ENCODE measurements at places on chromosomes 6 and 20.

GRCh38 chr6:142803032-142803431, 141.9 kb downstream of the HIVEP2 start:
- DNase-seq = no peak

DNA sequence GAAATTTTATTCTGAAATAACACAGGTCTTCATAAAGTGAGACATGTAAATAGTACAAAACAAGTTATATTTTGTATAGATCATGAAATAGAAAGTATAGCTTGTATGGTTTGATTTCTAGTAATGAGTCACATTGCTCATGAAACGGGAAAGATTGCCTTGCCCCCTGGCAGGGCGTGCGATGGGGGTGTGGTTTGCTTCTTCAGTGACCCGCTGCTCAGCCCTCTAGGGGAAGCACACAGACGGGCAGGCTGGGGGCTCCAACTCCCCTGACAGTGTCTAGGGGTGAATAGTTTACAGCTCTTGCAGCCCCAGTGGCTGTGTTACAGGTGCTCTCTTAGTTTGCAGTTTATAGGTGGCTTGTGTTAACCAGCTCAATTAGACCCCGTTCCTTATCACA, 170.5 kb upstream of the RGS17 start:
- no peak for DNase-seq

GRCh38 chr6:153401751-153402150, 270.7 kb upstream of the RGS17 start:
- no peak for DNase-seq

- no peak for DNase-seq
These were observed 30.5 kb upstream of the SASH1 start for GRCh38 chr6:148311966-148312669.

DNA sequence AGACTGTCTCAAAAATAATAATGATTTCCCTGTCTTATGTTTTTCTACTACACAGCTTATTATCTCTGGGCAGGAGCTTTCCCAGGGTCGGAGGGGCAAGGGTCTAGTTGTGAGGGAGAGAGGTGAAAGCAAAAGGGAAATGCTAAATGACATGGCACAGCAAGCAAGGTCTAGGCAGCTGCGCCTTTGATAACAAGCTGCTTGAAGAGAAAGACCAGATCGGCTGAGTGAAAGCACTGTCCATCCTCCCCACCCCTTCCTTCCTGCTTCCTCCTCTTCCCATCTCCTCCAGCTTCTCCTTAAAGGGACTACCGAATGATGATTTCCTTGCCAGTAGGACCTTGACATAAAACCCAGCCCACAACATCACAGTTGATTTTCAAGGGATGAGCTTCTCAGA, 158.1 kb upstream of the AKAP12 start:
- no peak for DNase-seq

- DNase-seq = no peak
These were observed 10.8 kb upstream of the ECT2L start for GRCh38 chr6:138785079-138785478.

GRCh38 chr6:144055121-144055931, 40.0 kb downstream of the SF3B5 start:
- DNase-seq = no peak

DNA sequence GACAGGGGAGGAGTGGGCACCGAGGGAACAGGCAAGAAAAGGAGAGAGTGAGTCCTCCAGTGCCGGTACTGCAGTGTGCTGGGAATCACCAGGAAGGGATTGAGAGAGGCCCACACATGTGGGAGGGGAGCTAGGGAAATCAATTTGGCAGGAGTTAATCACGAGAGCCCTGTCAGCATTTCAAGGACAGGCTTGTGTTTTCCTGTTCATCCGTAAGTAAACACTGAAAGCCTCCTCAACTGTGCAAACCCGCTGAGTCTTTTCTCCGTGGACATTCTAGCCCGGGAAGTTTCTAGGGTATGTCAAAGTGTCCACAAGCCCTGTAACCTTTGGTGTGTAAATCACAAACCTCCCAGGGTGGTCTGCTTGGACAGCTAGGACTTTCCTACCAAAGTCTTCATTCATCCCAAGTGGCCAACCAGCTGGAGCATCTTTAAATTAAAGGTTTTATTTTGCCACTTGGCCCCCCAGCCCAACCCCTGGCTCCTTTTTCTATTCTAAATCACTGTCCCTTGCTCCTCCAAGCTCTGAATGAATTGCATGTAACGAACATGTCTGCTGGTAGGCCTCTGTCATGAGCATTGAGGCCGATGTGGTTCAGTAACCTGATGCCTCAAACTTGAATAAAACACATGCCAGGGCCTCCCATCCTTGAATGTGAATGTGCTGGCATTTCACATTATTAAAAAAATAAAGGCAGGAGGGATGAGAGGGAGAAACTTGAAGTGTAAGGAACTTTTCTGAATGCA, 149.1 kb downstream of the ZNF217 start:
- DNase-seq = no peak

DNA sequence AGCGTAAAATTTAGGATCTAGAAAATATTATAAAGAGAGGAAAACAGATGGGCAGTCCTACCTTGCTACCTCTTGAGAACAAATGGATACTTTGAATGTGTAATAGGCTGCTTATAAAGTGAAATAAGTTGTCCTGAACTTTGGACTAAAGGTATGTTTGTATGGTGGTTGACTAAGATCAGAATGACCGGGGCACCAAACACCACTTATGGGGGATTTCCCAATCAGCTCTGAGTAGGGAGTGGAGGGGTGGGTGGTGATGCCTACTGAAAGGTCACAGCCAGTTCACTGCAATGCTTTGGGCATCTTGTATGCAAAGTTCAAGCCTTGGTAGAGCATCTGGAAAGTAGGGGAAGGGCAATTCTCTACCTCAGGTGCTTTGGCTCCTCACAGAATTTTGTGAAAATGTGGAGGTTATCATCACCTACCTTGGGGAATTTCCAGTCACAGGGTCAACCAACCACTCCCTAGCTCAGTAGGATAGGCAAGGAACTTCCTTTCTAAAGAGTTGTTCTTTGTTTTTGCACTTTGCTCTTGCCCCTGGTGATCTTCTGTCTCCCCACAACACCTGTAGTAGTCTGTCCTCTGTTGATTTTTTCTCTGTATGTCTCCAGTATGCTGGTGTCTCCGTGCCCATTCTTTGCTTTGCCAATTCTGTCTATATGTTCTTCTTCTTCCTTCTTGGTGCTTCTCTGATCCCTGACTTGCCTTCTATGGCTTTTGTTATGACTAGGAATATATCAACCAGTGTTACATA, at the start of gene TRIM31:
Gene TRIM31, minus strand, starts transcription at position 88 of the 757 bp plus-strand sequence. CDS start 285 bp downstream, outside the sequence.
- DNase-seq = no peak

GRCh38 chr20:50303573-50304500, 113.2 kb downstream of the CEBPB start:
- no peak for DNase-seq

- DNase-seq = no peak
These were observed 23.0 kb downstream of the ZNF217 start for GRCh38 chr20:53570446-53571276.

DNA sequence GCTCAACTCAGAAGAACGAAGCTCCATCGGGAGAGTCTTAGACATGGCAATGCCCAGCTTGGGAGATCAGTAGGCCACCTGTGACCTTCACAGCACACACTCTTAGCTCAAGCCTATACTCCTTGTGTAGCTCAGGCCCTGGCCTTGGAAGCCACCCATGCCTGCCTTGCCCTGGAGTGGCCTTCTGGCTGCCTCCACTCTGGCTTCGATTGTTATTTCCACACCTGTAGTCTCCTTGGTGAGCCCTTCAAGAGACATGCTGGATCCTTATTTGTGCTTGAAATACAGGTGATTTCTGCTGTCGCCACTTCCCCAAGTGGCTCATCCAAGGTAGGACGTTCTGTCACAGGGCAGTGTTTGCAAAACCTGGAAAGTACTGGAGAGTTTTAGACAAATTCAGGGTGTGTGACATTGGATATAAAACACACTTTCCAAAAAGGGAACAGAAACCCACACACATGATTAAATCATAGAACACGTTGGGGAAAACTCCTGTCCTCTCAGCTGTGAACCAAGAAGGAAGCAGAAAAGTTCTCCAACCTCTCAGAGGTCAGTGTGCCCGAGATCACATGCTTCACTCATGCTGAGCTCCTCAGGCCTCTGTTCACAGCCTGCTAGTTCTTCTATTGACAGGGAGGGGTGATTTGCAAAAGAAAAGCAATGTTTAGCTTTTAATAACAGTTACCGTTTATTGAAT, 391.8 kb downstream of the CDC5L start:
- no peak for DNase-seq

DNA sequence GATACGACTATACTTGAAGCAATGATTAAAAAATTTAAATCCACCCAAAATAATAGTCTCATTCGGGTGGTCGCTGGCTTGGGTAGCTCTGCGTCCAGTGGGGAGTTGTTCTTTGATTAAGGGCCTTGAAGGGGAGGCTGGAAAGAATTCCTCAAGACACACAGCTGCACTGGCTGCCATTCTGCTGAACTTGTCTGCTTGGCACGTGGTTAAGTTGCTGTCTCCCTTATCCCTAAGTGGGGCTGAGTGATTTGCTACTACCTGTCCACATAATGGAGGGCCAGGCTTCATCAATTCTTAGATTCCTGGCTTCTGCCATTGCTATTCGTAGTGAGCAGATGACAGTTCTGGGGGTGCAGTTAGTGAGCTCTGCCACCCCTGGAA, 98.5 kb downstream of the GMPR start:
- DNase-seq = no peak

DNA sequence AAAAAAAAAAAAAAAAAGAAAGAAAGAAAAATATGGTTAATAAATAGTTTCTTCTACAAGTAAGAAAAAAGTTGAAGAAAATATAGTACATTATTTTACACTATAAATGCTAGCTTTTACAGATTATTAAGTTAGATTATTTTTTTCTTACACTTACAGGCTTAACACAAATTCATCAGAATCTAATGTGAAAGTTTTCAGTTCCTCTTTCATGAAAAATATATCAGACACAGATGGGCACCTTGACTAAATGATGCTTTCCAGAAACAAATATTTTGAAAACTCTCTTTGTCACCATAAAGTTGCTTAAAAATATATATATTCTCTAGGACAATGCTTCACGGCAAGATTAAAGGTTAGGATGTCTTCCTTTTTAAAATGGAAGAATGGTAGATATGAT, 321.8 kb upstream of the HSF2 start:
- no peak for DNase-seq

DNA sequence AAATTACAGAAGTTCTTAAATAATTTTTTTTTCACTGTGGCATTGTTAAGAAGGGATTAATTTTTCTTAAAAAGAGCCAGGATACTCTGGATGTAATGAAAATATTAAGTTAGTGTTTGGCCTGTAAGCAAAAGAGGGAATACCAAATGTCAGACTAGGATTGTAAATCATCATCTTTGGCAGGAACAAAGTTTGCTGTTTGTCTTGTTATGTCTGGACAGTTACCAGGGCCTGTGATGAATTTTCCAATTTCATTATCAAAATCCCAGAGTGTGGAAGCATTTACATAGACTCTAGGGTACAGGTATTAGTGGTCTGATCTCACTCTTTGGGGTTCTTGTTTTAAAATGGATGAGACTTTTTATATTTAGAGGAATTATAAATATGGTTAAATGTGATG, 26.1 kb downstream of the CEP57L1 start:
- DNase-seq = no peak

GRCh38 chr6:139148557-139149235, 13.8 kb downstream of the HECA start:
- DNase-seq = no peak

- no peak for DNase-seq
These were observed 21.3 kb downstream of the PSMG4 start for GRCh38 chr6:3280091-3280490.

DNA sequence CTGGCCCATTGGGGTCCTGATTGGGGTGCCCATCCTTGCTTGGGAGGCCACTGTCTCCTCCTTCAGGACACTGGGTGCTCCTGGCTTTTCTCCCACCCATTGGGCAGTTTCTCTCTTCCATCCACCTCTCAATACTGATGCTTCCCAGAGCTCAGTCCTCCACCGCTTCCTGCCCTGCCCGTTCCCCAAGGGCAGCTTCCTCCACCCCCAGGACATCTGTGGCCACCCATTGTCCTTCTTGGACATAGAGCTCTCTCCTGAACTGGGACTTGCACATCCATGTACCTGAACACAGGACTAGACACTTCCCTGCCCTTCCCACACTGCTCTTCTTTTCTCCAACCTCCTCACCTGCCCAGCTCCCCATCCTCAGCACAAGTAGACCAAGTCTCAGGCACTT, 69.4 kb upstream of the NNAT start:
- no peak for DNase-seq

DNA sequence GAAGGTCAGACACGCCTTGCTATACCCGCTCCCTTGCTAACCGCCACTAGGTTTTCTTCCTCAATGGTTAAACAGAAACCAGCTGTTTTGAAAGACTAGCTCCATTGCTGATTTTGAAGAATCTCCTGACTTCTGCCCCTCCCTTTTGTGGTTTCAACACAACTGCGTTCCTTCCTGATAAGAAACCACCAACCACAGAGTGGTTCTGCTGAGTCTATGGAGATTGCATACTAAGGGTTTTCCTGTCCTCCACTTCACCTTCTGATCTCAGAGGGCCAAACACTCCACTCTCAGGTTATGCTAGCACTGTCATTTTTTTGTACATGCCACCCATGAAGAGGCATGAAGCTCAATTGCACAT, 207.9 kb downstream of the MYLK4 start:
- DNase-seq = no peak

GRCh38 chr20:15523400-15523799, 1049.8 kb downstream of the KIF16B start:
- no peak for DNase-seq

DNA sequence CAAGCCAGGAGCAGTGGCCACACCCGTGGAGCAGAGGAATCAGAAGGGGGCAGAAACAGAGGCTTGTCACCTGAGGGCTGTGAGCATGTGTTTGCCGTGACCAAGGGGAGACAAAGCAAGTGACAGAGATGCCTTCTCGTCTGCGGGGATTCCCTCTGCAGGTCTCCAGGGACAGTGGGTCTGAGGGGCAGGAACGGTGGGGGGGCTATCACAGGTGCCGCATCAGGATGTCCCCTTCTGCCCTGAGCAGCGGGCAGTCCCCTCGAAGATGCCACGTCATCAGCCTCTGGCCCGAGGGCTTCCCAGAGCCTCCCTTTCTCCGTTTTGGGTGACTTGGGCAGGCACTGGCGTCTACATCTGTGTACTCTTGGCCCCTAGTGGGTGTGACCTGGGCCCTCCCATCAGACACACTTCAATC, 338.7 kb downstream of the PREX1 start:
- no peak for DNase-seq

- DNase-seq = no peak
These were observed 57.8 kb downstream of the CDK5RAP1 start for GRCh38 chr20:33343521-33343920.

- DNase-seq = no peak
These were observed 42.4 kb upstream of the GCLC start for GRCh38 chr6:53587291-53587690.

DNA sequence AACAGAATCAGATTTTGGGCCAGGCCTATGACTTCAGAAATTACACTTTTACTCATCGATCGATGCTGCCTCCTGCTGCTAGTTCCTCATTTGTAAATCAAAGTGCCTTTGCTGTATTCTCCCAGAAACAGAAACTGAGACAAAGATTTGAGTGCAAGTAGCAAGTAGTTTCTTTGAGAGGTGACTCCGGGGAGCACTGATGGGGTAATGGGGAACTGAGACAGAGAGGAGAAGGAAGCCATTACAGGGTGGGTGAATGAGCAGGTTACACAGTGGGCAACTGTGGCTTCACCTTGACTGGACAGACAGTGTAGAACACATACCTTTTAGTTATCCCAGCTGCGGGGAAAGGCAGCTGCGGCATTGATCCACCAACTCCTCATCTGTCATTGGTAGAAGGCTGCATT, 9.7 kb upstream of the CD40 start:
- DNase-seq = no peak

- no peak for DNase-seq
These were observed 56.3 kb downstream of the ZHX3 start for GRCh38 chr20:41261260-41261659.

Data from stimulated activated CD4-positive, alpha-beta T cell treated with anti-CD3 and anti-CD28 coated beads, Interleukin-12 subunit alpha, Interleukin-12 subunit beta, amount 100 ng/mL, for 4 hours (primary cell).